Colonic mucosa (tissue), 4 donors: ENCODE measurements at places on chromosomes 12 and 14. TPM values are rescaled to one million over a fixed set of nuclear protein-coding genes. Genes with fewer than 3 reads are reported as not detected.

Gene TAS2R9
- not detected for total RNA-seq

Gene RD3L
- total RNA-seq: not detected

Gene FSCB
- total RNA-seq: not detected

Gene LRRC10
- not detected for total RNA-seq

Gene ASIC1
- total RNA-seq: 1.0 TPM

Gene TAS2R13
- 1.0 TPM for total RNA-seq

Gene C12orf50
- total RNA-seq: not detected

Gene GZMB
- 1.1 TPM for total RNA-seq

Gene TAS2R8
- total RNA-seq: not detected

Gene TRPV4
- total RNA-seq: 0.32 TPM

Gene NR1H4
- 2.2 TPM for total RNA-seq

Gene FAM161B
- 5.6 TPM for total RNA-seq

Gene PAPLN
- total RNA-seq: 3.2 TPM

Gene OAS1
- 98.2 TPM for total RNA-seq

Gene MSI1
- 3.8 TPM for total RNA-seq

Gene CTDSP2
- total RNA-seq: 131 TPM

Gene ACOT6
- not detected for total RNA-seq

Gene NAB2
- 7.0 TPM for total RNA-seq

Gene NID2
- 18.8 TPM for total RNA-seq
